ENCODE measurements at places on chromosomes 5 and 9.
A peak's percentile ranks its signal among the peaks of the same experiment; 100 is the strongest.

DNA sequence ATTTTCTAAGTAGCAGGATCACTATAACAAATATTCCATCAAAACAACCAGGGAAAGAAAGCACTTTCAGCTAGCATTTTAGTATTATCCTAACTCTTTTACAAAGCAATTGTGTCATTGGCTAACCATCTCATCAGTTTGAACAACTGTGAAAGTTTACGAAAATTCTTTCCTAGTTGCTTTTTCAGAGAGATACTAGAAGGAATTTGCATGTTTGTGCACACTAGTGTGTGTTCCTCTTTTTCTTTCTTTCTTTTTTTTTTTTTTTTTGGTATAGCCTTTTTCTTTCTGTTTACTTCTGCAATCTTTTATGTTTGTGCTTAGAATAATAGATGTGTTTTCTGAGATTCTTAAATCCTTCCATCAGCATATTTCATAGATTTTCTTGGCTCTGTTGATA, 124.7 kb upstream of the SEMA6A start:
- DNase-seq = no peak

DNA sequence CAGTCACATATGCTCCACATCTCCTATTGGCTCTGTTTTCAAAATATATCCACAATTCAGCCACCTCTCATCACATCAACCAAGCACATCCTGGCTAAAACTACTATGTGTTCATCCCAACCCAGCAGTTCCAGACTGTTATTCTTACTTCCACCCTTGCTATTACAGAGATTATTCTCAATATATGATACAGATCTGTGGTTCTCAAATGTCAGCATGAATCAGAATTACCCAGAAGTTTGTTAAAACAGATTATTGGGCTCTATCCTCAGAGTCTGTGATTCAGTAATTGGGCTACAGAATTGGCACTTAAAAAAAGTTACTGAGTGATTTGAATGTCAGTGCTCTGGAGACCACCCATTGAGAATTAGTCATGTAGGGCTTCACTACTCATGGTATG, 78.8 kb upstream of the IZUMO3 start:
- no peak for DNase-seq

GRCh38 chr9:15873573-15874177, 320.8 kb downstream of the CCDC171 start:
- DNase-seq = no peak

- no peak for DNase-seq
These were observed 2.9 kb upstream of the KLF4 start for GRCh38 chr9:107492381-107492970.

DNA sequence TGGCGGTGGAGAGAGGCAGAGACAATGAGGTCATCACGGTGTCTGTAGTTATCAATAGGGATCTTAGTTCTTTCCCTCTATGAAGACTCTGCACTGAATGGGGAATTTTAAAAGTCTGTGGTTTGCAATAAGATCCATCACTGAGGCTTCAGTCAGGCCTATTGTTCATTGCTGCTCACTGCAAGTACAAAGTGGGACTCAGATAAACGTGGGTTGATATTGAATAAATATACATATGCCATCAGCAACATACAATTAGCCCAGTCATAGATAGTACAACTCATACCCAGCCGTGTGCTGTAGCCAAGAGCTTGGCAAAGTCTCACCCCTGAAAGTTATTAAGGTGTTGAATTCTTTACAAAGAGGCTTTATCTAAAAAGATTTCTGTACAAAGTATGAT, 88.4 kb downstream of the ENC1 start:
- no peak for DNase-seq

DNA sequence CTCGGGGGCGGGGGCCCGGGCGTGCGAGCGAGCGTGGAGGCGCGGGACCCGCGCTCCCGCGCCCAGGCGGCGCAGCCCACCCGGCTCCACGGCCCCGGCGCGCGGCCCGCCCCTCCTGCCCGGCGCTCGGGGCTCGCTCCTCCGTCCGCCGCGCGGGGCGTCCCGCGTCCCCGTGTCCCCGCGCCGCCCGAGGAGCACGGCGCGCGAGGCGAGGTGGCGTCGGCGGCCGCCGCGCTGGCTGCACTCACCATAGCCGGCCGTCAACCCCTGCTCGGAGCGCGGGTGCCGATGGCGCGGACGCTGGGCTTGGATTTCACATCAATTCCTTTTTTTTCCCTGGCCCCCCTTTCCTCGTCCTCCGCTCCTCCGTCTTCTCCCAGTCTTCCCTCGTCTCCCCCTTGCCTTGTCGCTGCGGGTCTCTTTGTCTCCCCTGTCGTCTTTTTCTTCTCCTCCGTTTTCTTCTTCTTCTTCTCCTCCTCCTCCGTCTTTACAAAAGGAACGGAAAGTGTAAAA, 494 bp downstream of the PTCH1 start:
- DNase-seq = no peak

GRCh38 chr5:111975133-111975532, 218.1 kb upstream of the NREP start:
- DNase-seq = no peak

DNA sequence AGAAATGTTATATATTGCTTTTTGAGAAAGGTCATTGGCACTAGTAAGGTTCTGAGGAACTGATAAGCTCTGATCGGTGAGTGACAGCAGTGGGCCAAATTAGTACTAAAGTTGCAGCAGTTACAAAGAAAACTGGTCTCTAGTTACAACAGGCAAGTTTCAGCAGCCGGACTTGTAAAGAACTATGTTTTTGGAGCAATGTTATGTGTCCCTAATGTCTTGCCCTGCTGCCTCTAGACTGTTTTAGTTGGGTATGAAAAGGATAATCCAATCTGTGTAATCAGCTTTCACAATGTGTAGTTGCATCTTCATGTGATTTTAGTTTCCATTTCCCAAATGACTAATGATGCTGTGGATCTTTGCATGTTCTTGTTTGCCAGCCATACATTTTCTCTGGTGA, 113.5 kb downstream of the CAMK4 start:
- DNase-seq = no peak

- DNase-seq = no peak
These were observed 55.4 kb downstream of the EFNA5 start for GRCh38 chr5:107615299-107615817.

GRCh38 chr9:79431019-79431679, 140.6 kb upstream of the TLE4 start:
- DNase-seq = no peak

GRCh38 chr9:124346347-124347163, 68.7 kb downstream of the PSMB7 start:
- no peak for DNase-seq

DNA sequence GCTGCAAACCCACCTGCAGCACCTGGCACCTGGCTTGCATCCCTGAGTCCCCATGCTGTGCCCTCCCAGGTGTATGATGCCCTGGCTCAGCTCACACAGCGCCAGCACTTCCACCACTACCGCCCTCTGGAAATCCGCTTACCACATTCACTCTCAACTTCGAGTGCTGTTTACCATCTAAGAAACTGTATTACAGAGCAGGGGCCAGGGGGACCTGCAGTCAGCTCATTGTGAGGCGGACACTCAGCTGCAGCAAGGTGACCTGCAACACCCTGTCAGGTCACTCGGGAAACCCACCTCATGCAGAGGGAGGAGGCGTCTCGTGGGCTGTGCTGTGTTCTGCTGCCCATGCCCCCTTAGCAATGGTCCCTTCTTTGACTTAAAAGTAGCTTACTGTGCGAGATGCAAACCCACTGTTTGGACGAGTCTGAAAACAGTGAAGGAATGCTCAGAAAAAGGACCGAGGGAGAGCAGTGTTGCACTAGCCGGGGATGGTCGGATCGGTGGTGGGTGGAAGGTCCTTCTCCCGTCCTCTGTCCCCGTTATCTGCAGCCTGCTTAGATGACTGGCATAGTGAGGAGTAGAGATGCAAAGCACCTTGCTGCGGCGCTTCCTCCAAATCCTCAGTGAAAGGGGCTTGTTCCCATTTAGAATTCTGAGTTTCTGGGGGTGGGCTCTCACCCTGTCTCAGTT, 55.2 kb upstream of the CTSL start:
- peak; percentile 33 for DNase-seq

DNA sequence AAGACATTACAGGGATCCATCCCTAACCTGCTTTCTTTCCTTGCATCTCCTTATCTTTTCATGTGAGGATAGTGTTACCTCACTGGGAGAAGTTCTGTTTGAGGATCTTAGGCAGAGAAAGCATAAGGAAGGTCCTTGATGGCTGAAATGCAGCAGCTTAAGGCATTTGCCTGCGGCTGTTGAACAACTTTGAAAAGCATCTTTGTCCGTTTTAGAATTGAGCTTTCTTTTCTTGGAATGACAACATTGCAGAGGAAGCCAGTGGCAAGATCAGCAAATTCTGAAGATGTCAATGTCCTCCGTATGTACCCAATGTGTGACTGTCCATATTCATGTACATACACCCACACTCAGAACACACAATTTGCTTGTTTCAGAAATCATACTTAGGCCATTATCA, 436.2 kb downstream of the GABRG2 start:
- DNase-seq = no peak

- DNase-seq = no peak
These were observed 152.3 kb upstream of the ANKH start for GRCh38 chr5:15023846-15024245.

DNA sequence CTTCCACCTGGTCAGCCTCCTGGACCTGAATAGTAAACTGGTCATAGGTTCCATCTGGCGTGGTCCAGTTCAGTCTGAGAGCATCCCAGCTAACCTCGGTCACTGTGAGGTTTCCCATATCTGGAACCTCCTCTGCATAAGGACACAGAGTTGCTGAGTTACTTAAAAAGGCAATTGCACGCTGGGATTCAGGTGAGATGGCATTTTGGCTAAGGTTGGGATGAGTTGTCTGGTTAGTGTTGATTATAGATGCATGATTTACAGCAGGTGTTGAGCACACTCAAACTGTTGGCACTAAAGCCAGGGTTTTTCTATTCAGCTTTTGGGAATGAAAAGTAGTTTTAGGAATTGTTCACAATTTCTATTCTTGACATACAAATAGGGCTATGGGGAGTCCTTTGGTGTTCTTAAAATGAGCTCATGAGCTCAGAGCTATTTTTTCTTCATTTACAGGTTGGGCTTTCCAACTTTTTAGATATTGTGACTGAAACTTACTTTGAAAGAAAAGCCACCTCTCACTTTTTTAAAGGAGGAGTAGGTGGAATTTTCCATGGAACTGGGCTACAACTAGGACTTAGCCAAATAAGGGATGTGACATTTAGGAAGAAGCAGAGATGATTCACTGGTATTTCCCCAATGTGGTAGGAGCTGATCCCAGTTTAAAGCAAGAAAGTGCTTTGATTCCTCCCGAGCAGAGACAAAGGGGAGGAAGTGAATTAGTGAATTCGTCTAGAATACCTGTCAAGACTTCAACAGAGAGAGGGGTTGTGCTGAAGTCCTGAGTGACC, 54.7 kb downstream of the TNC start:
- DNase-seq = no peak

DNA sequence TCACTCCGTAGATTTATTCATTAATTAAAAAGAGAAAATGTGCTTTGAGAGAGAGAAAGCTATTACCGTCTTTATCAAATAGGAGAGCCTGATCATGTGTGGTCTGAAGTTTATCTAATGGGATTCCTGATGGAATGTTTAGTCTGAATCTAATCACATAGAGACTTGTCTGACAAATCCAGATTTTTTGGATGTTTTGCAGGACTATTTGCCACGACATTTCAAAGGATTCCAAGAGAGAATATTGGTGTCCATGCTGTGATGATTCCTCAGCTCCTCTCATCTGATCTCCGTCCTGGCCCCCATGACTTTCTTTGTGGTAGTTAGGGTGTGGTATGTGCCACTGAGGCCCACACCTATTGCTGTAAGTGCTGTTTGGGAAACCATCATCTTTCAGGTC, 20.1 kb upstream of the CDKN2B start:
- DNase-seq = no peak

DNA sequence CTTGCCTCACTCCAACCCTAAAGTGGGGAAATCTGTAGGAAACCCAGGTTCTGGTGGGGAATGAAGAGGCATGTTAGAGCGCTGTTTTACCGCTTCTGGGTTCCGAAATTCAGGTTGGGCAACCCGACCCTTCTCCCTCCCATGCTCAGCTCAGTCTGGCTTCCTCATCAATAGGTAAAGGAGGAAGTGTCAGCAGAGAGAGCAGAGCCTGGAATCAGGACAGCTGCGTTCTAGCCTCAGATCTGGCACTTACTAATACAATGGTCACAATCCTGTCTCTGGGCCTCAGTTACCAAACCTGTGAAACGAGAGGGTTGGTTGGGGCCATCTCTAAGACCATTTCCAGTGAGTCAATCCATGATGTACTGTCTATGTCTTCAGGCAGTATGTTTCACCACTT, 16.2 kb upstream of the TNIP1 start:
- DNase-seq = no peak

DNA sequence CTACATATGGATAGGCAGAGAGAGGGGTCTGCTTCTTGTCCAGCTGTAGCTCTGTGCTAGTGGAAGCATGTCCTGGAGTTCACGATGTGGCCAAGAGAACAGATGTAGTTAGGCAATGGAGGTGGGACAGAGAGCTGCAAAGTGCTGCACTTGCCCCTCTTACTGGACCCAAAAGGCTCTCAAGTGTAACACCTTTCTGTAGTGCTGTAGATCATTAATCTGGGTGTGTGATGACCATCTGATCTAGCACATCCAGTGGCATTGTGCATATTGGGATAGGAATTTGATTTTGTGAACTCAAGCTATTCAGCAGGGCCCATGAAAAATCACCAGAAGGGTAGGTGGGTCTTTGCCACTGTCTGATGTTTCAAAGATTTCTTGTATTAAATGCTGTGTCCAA, 151.4 kb downstream of the KDM4C start:
- no peak for DNase-seq

- DNase-seq = no peak
These were observed 12.6 kb upstream of the EGR1 start for GRCh38 chr5:138452720-138453119.

DNA sequence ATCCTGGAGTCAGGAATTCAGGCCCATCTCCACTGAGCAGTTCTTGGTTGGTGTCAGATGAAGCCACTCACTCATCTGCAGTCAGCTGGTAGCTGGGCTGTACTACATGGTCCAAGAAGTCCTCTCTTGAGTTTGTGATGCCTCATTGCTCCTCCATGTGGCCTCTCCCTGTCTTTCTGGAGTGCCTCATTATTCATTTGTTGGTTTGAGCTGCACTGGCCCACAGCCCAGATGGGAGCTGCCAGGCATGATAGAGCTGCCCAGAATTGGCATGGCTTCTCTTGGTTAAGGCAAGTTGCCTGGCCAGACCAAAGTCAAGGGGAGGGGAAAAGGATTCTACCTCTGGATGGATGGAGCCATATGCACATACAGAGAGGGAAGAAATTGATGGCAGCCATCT, 8.0 kb downstream of the PTCD2 start:
- DNase-seq = peak; percentile 95

- DNase-seq = no peak
These were observed 239.6 kb upstream of the RIOK2 start for GRCh38 chr5:97422678-97423077.

All from NCI-H2029 (cell line).